ENCODE measurements at places on chromosomes 2 and 18. TPM values are rescaled to one million over a fixed set of nuclear protein-coding genes. Genes with fewer than 3 reads are reported as not detected.

The CRYGC gene
- not detected for total RNA-seq

GRCh38 chr2:102258386-102259074, 52.8 kb upstream of the IL1RL1 start:
- peak; percentile 71 for DNase-seq

GRCh38 chr2:197934261-197934933, 130.0 kb downstream of the PLCL1 start:
- no peak for DNase-seq

GRCh38 chr2:25853038-25853638, 25.1 kb downstream of the ASXL2 start:
- DNase-seq, result no peak

GRCh38 chr18:4636967-4637366, 181.9 kb upstream of the DLGAP1 start:
- no peak for DNase-seq
